ENCODE measurements at places on chromosomes 5 and 9.

DNA sequence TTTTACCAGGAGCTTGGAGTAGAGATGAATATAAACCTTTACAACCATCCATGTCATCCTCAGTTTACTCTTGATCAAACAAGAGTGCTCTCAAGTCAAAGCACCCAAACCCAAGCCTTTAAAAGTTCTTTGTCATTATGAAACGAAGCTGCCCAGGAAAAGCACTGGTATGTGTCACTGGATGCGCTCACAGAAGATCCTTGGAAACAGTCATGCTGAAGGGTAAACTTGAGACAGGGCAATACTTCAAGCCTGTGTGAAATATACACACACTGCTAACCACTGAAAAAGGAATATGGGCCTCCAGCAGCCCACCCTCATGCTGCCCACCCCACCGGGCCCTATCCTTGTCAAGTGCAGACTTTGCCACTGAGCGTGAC lies 84.5 kb downstream of the PRRT1B start:
- DNase-seq = no peak

DNA sequence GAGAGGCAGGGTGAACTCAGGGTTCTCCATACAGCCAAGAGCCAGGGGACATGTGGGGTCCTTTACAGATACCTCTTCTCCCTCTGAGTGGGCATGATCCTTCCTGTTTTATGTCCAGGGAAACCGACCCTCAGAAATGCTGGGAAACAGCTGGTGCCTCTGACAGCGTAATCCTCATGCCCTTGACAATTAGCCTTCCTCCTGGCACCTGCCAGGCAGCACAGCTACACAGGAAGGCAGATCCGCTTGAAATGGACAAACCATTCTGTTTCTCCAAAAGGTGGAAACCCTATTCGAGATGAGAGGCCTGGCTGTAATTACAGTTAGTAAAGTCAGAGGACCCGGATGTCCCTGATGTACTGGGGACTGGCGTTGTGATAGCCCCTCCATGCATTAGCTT lies 7.2 kb downstream of the ERGIC1 start:
- DNase-seq = no peak

- no peak for DNase-seq
Measured at GRCh38 chr9:132505991-132506655, 76.3 kb upstream of the BARHL1 start.

DNA sequence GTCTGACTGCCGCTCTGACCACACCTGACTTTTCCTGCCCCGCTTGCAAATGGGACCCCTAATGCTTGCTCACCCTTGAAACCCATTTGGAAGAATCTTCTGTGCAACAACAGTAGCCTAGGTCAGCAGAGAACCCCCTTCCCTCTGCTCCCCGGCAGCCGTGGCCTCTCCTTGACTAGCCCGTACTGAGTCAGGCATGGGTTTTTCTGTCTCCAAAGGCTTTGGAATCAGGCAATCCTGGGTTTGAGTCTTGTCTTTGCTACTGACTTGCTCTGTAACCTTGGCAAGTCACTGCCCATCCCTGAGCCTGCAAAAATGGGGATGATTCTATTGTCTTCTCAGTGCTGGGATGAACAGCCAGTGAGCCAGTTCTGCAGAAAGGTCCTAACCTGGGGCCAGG lies 135.4 kb downstream of the RGS3 start:
- no peak for DNase-seq

GRCh38 chr5:15807871-15808270 lies 307.9 kb downstream of the FBXL7 start:
- no peak for DNase-seq

- DNase-seq = no peak
Measured at GRCh38 chr9:99977033-99977792, 70.8 kb downstream of the STX17 start.

DNA sequence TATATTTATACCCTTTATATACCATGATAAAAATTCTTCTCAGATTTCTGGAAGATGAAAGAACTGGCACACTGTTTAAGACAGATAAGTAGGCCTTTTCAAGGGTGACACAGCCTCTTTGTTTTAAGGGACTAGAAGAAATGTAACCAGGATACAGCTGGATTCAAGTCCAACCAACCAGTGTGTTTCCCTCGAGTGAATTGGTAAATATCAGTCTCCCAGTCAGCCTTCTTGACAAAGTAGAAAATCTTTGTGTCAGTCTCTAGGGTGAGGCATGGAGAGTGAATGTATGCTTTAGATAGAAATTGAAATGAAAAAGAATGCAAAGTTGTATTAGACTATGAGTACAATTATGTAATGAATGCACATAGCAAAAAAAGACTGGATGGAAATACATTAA lies 119.1 kb downstream of the ZDHHC21 start:
- DNase-seq = no peak

DNA sequence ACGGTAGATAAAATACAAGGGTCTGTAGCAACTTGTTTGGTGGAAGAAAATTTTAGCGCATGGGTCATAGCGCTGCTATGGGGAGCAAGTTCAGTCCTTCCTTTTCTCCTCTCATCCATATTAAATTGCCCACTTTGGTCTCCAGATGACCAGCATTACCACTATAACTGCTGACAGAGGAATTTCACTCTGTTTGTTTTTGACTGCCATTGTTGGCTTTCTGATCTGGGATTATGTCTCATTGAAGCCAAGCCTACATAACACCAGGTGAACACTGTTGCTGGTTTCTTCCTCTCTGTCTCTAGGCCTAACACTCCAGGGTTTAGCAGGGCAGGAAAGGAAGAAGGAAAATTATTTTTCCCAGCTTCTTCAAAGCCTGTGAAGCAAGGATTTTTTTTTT lies 6.6 kb upstream of the SUB1 start:
- DNase-seq = no peak

All from CD4-positive, alpha-beta T cell treated with Interleukin-12 subunit alpha and Interleukin-12 subunit beta, for 1 hour (primary cell).